ENCODE measurements at places on chromosomes 5 and 9. TPM values are rescaled to one million over a fixed set of nuclear protein-coding genes. Genes with fewer than 3 reads are reported as not detected.

IL7R gene
- 0.50 TPM for total RNA-seq

RMRP gene
- total RNA-seq, result 11,782 TPM

PRRC1 gene
- total RNA-seq, result 106 TPM

PCDHGA11 gene
- 1.3 TPM for total RNA-seq

CCDC69 gene
- 1.2 TPM for total RNA-seq

CDH6 gene
- total RNA-seq, result 55.5 TPM

OR1L8 gene
- not detected for total RNA-seq
